ENCODE measurements at places on chromosomes 13 and 19.
A peak's percentile ranks its signal among the peaks of the same experiment; 100 is the strongest.

GRCh38 chr13:106382534-106382933 lies 152.9 kb downstream of the EFNB2 start:
- no peak for DNase-seq

- no peak for DNase-seq
These were observed 13.1 kb downstream of the SCEL start for GRCh38 chr13:77548594-77548993.

DNA sequence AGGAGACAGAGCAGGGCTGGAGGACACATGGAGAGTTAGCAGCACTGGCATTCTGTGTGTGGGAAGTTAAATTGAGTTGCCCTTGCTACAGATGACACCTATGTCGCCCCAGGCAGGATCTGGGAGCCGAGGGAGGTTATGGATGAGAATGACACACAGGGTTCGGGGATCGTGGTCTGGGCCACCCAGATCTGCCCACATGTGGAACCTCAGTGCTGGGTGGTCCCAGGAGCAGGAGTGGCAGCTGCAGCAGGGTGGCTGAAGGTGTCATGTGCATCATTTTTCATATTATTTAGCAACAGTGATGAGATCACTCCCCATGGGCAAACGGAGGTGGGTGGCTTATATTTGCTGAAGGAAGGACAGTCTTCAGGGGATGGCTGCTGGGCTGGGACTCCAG lies 3.2 kb downstream of the IL17D start:
- no peak for DNase-seq

DNA sequence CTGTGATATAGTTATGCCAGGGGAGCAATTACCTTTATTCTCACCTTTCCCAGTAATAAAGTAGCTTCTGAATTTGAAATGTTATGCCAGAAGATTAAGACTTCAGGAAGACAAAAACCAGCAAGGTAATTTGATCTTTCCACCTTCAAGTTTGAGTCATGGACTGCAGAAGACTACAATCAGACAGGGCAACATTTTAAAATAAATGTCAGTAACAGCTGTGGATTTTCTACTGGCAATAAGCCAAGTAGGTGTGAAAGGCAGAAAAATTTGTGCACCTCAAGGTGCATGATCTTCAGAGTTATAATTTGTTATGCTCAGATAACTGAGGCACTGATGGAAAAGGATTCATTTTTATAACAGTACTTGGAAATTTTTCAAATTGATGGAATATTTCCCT lies 54.9 kb downstream of the SLITRK1 start:
- no peak for DNase-seq

GRCh38 chr19:44875666-44876451 lies 15.2 kb upstream of the TOMM40 start:
- DNase-seq, result no peak

GRCh38 chr13:49810567-49811526 lies 18.4 kb upstream of the KPNA3 start:
- DNase-seq, result no peak

GRCh38 chr13:48559638-48560320 lies 26.9 kb upstream of the RCBTB2 start:
- DNase-seq, result no peak

GRCh38 chr19:37227996-37228395 lies 10.0 kb downstream of the ZNF383 start:
- DNase-seq, result peak; percentile 47

- no peak for DNase-seq
These were observed 18.5 kb upstream of the STARD13 start for GRCh38 chr13:33303855-33304597.

DNA sequence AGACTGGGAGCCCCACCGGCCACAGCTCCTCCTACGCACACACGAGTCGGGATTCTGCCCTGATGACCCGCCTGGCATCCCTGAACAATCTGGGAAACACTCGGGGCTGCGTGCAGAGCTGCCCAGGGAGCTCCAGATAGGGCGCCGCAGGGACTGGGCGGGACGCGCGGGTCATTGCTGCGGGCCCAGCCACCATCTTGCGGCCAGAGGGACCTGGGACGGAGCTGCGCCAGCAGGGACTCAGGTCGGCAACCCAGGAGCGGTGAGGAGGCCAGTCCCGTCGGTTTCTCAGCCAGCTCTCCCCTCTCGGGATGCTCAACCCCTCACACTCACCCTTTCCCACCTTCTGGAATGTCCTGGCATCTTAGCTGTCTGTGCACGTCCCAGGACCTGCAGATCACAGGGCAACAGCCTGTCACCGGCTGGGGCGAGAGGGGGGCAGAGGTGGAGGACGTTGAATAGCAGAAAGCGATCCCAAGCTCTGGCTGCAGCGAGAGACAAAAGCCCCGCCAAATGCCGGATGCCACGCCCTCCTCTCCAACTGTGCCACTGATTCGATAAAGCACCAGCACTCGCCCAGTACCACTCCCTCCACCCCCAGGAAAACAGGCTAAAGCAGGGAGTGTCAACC lies 20.4 kb upstream of the ZNF91 start:
- DNase-seq, result peak; percentile 37

GRCh38 chr13:101486708-101487437 lies 34.4 kb downstream of the ITGBL1 start:
- DNase-seq, result no peak

DNA sequence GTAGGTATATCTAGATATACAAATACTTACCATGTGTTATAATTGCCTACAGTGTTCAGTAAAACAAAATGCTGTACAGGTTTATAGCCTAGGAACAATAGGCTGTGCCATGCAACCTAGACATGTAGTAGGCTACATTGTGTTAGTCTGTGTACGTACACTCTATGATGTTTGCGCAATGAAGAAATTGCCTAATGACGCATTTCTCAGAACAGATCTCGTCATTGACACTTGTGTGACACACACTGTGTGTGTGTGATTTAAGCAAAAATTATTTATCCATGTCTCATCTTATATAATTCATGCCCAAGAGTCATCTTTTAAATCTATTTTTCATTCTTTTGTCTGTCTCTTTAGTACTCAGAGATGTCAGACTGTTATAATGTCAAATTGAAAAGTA lies 1888.8 kb upstream of the PCDH20 start:
- DNase-seq, result no peak

GRCh38 chr13:37806666-37807065 lies 62.9 kb downstream of the TRPC4 start:
- DNase-seq, result no peak

- no peak for DNase-seq
These were observed 303.6 kb upstream of the ZNF507 start for GRCh38 chr19:32041681-32042292.

DNA sequence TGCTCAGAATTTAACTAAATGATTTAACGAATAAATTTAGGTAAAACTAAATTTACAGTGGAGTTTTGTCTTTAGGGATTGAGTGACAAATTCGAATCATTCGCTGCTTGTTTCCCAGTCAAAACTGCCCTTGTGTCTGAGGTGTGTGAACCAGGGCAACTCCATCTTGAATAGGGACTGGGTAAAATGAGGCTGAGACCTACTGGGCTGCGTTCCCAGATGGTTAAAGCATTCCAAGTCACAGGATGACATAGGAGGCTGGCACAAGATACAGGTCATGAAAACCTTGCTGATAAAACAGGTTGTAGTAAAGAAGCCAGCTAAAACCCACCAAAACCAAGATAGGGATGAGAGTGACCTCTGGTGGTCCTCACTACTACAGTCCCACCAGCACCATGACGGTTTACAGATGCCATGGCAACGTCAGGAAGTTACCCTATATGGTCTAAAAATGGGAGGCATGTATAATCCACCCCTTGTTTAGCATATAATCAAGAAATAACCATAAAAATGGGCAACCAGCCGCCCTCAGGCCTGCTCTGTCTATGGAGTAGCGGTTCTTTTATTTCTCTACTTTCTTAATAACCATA lies 10.2 kb upstream of the ANKRD10 start:
- DNase-seq, result no peak

DNA sequence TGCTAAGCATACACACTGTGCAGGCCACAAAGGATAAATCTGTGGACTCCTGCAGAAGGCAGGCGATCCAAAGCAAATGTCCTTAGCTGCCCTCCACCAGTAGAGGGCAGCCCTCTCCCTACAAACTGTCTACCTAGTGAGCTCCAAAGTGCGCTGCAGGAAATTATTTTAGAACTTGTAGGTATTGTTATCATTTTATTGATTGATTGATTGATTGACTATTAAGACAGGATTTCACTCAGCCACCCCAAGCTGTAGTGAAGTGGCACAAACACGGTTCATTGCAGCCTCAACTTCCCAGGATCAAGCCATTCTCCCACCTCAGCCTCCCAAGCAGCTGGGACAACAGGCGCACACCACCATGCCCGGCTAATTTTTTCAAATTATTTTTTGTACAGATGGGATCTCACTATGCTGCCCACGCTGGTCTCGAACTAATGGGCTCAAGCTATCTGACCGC lies 37.3 kb downstream of the RNF6 start:
- DNase-seq, result peak; percentile 69

DNA sequence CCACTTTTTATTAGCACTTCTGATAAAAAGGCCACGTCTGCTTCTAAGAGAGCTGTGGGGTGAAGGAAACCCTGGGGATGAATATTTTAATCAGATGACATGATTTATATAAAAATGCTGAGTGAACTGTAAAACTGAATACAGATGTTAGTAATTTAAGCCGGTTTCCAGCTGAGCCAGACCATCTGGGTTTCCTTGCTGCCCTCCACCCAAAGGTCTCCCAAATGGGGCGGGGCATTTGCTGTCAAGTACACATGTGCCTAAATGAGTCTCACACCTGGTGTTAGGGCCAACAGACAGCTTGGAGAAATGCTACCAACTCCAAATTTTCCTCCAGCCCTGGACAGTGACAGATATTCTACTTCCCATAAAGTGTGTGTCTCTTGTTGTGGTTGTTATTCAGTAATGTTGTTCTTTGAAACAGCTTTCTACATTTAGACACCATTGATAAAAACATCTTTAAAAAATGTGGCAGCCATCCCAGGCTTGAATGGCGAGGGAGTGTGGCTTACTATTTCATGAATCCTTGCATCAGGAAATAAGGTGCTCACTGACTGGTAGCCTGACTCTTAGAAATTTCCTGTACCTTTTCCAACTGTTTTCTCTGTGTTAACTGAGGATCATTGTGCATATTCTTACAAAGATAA lies 350.4 kb downstream of the MTUS2 start:
- no peak for DNase-seq

DNA sequence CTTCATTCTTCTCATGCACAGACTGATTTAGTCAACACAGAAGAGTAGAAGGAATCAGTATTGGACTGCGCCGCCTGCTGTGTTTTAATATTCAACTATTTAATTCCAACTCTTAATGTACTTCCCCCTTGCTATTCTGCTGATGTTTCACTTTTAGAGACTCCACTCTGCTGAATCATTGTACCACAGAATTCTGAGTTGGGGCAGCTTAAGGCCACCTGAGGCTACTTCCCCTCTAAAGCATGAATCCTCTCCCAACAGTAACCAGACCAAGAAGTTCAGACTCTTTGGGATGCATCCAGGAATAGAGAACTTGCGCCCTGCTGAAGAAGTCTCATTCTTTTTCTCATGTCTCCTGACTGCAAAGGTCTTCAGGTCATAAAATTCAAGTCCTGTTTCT lies 708.8 kb downstream of the UQCRFS1 start:
- DNase-seq, result no peak

DNA sequence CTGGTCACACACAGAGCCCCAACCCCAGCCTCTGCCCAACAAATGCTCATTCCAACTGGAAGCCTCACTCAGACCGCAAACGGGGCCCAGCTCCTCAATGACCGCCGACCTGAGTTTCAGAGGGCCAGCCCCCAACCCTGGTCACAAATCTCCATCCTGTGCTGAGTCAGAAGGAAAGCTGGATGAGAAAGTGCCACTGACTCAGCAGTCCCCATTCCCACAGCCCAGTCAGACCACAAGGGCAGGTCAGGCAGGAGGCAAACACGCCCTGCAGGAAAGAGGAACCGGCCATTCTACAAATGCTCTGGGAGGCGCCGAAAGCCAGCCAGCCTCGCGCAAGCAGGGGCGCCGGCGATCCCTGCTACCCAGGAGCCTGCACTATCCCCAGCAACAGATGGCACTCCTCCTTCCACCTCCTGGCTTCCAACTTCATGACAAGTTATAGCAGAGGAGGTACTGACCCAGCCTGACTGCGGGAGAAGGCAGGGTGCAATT lies 14.1 kb upstream of the PRKD2 start:
- DNase-seq, result no peak

GRCh38 chr13:111561091-111561781 lies 240.8 kb downstream of the TEX29 start:
- no peak for DNase-seq

DNA sequence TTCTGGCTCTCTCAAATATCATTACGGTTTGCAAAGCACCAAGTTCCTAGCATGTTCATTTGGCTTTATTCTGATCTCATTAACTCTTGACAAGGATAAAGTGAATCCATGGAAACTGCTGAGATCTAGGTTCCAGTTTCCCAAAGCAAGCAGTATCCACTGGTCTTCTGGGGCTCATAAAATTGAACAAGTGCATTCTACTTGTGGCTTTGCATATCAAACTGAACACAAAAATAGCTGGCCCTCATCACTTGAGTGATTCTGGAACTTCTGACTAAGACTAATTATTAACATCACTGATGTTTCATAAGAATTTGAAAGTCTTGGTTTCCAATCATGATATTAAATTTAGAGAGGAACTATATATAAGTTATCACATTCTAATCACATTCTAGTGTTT lies 6.3 kb upstream of the KCTD12 start:
- no peak for DNase-seq

- no peak for DNase-seq
These were observed 4.6 kb upstream of the SLC25A42 start for GRCh38 chr19:19059018-19059836.

- DNase-seq, result no peak
These were observed 13.1 kb downstream of the CCDC97 start for GRCh38 chr19:41323023-41323422.

- DNase-seq, result no peak
These were observed 9.4 kb upstream of the ZNF227 start for GRCh38 chr19:44202974-44203373.

GRCh38 chr19:16111909-16112752 lies 442 bp downstream of the RAB8A start:
- no peak for DNase-seq

DNA sequence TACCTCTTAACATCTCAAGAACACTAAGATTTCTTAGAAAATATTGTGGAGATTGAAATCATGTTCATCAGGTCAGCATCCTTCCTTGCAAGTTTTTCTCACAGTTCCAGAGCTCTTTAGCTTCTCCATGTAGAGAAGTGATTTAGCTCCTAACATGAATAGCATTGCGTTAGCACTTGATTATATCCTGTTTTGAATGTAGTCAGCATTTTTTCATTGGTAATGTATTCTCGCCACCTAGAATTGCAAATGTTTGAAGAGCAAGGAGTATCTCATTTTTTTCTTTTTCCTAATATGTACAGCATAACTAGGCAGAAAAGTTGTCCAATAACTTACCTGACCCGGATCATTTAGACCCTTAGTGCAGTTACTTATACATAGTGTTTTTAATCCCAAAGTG lies 6.6 kb downstream of the ZNF470 start:
- no peak for DNase-seq

All from activated T-cell treated with anti-CD3 and anti-CD28 coated beads, Interleukin-2, amount 50 U/mL, for 24 hours (primary cell).